MCF 10A (cell line): ENCODE measurements at places on chromosomes 6 and 20.
A peak's percentile ranks its signal among the peaks of the same experiment; 100 is the strongest.

DNA sequence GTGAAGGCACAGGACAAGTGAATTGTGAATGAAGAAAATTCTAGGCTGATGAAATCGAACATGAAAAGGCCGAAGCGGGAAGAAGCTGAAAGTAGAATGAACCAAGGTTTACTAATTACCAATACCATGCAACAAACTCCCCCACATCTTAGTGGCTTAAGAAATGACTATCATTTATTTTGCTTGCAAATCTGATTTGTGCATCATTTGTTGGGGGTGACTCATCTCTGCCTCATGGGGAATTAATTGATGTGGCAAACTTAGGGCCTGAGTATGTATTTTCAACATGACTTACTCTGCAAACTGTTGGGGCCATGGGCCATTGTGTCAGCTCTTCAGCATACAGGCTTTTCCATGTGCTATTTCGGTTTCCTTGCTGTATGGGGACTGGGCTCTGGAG is 26.8 kb downstream of the PPP1R14C start:
- peak; percentile 73 for DNase-seq

GRCh38 chr20:25539742-25540672 is 45.3 kb downstream of the NINL start:
- peak; percentile 29 for DNase-seq

DNA sequence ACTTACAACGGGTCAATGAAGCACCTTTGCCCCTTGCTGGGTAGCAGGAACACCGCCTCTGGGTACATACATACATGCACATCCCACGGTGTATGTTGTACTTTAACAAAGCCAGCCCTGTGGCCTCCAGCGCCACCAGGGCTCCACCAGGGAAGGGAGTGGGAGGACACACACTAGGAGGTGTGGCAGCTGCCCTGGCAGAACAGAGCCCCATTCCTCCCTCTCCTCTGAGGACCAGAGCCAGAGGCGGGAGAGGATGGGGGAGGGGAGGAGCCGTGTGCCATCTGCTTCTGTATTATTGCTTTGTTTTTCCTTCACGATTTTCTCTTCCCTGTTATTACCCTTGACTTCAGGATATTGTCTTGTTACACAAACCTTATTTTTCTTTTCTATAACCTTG is 105.8 kb upstream of the TRAF3IP2 start:
- DNase-seq: no peak

- DNase-seq: no peak
These were observed 55.4 kb downstream of the CHMP4B start for GRCh38 chr20:33866398-33867100.

DNA sequence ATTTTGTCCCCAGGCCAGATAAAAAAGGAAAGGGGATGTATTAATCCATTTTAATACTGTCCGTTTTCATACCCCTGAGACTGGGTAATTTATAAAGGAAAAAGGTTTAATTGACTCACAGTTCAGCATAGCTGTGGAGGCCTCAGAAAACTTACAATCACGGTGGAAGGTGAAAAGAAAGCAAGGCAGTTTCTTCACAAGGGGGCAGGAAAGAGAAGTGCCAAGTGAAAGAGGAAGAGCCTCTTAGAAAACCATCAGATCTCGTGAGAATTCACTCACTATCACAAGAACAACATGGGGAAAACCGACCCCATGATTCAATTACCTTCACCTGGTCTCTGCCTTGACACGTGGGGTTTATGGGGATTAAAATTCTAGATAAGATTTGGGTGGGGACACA is 152.5 kb downstream of the IBTK start:
- DNase-seq: no peak
